CD8-positive, alpha-beta T cell (primary cell): ENCODE measurements at places on chromosomes 7 and 10. TPM values are rescaled to one million over a fixed set of nuclear protein-coding genes. Genes with fewer than 3 reads are reported as not detected.

DNA sequence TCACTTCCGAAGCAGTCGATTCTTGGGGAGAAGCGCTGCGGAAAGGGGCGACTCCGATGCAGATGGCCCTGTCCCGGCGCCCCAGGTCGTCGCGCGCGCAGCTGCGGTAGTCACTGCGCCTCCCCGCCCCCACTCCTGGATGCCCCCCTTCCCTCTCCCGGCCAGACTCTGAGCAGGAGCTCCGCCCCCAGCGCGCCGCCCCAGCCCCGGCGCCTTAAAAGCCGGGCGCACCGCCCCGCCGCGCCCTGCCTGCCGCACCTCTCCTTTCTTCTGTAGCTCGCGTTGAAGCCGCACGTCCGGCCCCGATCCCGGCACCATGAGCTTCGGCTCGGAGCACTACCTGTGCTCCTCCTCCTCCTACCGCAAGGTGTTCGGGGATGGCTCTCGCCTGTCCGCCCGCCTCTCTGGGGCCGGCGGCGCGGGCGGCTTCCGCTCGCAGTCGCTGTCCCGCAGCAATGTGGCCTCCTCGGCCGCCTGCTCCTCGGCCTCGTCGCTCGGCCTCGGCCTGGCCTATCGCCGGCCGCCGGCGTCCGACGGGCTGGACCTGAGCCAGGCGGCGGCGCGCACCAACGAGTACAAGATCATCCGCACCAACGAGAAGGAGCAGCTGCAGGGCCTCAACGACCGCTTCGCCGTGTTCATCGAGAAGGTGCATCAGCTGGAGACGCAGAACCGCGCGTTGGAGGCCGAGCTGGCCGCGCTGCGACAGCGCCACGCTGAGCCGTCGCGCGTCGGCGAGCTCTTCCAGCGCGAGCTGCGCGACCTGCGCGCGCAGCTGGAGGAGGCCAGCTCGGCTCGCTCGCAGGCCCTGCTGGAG lies at the start of gene INA:
Gene INA (plus strand): TSS at position 243 of the 817 bp plus-strand sequence. CDS start 74 bp downstream, at position 317.
- no peak for DNase-seq

DNA sequence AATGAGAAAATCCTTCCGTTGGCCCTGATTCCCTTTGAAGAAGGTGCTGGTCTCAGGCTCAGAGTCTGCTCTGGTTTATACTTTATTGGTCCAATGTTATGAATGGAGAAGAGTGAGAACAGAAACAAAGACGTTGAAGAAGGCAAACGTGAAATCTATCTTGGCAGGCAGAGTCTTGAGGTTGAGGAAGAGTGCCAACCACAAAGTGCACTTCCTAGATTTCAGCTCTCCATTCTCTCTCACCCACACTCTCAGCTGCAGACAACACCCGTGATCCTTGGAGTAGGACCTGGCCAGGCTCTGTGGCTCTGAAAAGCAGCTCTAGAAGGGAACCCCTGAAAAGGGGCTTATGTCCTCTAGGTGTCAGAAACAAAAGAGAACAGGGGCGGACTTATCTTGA lies 128.9 kb upstream of the PLXNA4 start:
- DNase-seq = no peak

GRCh38 chr10:34759837-34760215 lies 55.3 kb downstream of the PARD3 start:
- no peak for DNase-seq

DNA sequence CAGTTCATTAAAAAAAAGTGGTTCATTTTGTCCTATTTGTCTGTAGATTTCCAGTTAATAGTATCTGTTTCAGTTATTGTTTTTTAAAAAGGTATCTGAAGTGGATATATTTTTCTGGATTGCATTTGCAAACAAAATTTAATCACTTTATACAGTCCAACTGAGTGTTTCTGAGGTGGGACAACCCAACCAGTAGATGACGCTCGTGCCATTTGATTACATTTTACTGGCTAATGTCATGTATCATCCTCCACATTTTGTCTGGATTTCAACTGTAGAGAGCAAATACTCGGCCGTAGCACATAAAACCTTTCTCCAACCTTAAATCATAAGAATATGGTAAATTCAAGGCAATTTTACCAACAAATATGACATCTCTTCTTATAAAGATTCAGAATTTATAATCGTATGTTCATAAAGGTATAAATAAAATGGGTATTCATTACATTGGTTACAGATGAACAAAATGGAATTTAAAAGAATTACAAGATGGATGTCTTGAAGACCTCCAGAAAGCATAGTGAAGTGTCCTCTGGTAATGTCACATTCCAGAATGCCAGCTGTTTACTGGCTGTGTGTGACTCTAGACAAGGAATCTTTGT lies 789.0 kb downstream of the PHTF2 start:
- DNase-seq = no peak

GRCh38 chr7:106423821-106424475 lies 139.2 kb upstream of the NAMPT start:
- no peak for DNase-seq

DNA sequence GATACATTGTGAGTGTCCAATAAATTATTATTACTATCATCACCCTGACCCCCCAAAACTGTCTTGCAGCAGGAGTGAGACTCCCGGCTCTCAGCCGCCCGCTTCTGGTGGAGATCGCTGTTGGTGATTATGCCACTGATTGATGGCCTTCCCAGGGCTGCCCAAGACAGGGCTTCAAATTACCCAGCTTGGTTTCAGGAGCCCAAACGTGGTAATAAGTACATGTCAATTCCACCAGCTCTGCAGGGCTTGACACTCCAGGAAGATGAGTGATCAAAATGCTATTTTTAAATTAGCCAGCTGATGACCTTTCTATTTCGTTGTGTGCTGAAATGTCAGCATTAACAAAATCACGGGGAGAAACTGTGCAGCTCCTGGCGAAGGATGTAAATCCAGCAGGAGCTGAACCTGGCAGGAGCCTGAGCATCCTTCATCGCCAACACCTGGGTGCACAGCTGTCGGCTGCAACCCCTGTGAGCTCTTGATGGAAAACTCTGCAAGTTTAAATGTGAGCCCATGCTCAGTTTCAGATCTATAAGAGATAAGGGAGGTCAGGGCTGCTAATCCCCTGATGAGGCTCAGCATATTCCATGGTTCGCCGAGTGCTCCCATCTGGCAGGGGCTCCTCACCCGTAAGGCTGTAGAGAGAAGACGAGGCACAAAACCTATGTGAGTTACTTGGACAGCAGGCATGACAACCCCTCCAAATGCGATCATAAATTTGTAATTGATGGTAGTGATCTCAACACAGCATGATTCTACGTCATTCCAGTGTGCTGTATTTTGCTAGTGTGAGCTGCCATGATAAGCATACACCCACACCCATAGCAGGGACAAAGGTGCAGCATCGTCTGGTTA lies 446.3 kb downstream of the TCERG1L start:
- no peak for DNase-seq

GRCh38 chr7:111388912-111389311 lies 173.4 kb downstream of the IMMP2L start:
- no peak for DNase-seq

DNA sequence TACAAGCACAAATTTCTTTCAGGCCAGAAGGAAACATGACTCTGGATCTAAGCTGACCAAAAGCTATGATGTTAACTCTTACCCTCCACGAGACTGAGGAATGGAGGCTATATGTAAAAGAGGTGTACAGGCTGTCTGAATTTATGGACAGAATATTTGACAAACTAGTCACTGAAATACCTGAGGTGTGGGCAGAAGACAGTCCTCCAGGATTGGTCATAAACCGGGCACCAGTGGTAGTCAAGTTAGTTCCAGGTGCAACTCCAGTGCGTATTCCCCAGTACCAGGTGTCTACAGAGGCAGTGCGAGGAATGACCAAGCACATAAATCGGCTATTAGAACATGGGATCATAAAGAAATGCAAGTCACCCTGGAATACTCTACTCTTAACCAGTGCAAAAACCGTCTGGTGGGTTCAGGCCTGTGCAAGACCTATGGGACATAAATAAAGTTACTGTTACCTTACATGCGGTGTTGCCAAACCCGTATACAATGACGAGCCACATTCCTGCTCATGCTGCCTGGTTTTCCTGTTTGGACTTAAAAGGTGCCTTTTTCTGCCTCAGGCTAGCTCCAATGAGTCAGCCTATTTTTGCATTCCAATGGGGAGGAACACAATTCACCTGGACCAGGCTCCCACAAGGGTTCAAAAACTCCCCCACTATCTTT lies 6.7 kb upstream of the CYREN start:
- no peak for DNase-seq

DNA sequence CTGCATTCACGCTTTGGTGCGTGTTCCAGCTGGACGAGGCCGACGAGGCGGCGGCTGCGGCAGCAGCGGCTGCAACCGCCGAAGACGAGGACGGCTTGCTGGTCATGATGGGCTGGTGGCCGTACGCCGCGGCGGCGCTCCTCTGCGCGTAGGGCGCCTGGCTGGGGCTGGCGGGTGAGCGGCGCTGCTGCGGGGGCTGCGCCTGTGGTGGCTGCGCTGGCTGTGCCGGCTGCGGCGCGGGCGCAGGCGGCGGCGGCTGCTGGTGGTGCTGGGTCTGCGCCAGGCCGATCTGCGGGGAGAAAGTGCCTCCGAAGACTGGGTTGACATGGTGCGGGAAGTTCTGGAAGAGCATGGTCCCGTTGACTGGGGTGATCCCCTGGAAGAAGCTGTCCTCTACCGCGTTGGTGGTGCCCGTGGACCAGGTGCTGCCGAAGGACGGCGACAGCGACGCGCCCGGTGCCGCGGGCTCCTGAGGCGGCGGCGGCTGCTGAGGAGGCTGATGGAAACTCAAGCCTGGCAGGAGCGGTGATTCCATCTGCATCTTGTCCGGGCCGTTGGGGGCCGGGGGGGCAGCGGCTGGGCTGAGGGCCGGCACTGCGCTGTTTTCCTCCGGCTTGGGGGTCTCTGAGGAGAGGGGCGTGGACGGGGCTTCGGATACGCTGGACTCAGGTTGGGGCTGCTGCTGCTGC lies 51.1 kb downstream of the CPEB3 start:
- peak; percentile 32 for DNase-seq

DNA sequence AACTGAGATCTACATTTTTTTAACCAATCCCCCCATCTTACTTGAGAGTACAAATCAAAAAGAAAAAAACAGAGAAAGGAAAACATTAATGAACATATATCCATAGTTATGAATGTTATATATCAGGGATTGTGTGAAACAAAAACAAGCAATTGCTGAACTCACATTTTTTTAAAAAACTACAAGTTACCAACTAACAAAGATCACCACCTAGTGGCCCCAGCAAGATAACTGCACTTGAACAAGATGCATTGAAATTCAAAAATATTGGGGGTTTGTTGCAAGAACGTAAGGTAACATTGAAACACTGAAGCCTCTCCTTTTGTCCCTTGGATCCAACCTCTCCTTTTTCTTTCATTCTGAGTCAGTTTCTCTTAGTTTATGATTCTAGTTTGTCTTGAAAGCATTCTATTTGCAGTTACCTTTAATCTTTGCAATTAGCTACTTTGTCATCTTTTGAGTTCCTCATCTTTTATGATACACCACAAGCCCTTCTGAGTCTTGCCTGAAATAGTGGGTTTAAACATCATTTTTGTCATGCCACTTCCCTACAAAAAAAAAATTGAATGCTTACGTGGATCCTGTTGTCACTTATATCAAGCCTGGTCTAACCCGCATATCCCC lies 87.3 kb upstream of the TES start:
- no peak for DNase-seq

DNA sequence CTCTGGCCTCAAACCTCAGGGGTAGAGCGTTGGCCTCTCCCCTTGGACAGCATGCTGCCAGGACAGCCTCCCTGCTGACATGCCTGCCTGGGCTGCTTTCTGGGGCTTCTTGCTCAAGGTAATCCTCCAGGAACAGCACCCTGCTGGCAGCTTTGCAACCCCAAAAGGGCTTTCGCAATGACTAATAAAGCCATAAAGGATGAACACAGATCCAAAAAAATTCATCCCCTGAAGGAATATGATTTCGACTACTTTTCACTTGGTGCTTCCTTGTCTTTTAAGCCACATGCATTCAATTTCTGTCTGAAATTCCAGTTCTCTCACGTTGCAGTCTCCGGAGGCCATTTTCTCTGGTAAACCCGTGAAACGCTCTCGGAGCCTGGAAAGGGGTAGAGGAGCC lies 15.1 kb upstream of the SH3PXD2A start:
- no peak for DNase-seq

GRCh38 chr7:6709808-6710207 lies 3.1 kb upstream of the ZNF12 start:
- no peak for DNase-seq

DNA sequence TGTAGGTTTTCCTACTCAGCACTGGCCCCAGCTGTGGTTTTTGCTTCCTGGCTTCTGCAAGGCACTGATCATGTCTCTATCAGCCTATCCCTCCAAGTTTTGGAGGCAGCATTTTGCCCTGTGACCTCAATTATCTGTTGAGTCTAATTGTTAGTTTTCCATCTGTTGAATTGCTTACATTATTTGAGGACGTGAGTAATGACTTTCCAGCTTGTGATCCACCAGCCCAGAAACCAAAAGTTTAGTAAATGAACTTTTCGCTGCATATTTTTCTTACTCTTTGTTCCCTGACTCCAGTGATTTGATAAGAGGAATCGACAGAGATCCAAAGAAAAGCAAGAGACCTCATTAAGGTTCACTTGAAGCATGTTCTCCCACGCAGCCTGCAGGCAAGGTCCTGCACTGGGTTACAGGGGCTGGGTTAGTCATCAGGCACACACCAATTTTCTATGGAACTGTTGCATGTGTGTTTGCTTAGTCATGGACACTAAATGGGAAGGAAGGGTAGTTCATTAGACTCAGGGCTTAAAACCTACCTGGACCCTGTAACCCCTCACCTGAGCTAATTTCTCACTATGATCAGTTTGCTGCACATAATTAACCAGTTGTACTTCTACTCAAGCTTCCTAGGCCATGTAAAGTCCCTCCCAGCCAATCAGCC lies 57.2 kb downstream of the AKR1E2 start:
- DNase-seq = no peak

GRCh38 chr10:31261511-31262311 lies 57.3 kb upstream of the ZEB1 start:
- DNase-seq = no peak

DNA sequence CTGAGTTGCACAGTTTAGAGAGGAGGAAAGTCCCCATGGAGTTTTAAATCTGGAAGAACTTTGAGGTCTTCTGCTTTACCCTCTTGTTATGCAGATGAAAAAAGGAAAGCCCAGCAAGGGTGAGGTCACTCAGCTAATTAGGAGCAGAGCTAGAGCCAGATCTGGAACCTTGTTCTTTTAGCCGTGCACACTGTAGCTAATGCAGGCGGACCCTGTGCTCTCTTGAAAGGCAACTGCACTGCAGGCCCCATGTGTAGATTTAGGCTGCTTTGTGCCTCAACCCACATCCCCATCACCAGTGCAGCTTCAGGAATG lies 63.4 kb downstream of the SYPL1 start:
- no peak for DNase-seq

DNA sequence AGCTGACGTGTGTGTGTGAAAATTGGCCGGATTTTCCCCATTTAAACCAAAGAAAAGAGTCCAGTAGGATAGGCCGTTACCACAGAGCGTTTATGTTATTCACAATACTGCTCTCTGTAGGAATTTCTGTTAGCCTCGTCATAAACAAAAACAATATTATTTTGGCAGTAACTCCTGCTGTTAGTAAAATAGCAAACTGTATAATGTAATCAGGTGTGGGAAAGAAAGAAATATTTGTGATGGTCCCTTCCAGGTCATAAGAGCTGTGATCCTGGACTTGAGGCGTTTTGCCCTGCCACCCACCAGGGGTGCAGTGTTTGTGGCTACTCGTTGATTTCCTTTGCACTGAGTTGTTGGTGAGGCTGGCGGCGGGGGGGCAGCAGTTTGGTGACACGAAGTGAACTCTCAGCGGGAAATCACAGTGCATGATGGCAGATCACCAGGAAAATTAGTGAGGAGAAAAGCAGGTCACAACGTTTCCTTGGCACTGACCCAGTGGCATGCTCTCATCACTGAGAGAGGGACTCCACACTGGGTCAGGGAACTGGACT lies 2.8 kb downstream of the EEPD1 start:
- no peak for DNase-seq

ACSM6 gene
- total RNA-seq = not detected

METTL27 gene
- not detected for total RNA-seq

GOLGA7B gene
- 3.5 TPM for total RNA-seq

CDH23 gene
- total RNA-seq = 10.1 TPM
